ENCODE measurements at places on chromosomes 1 and 21. TPM values are rescaled to one million over a fixed set of nuclear protein-coding genes. Genes with fewer than 3 reads are reported as not detected.

GRCh38 chr1:196577386-196577785, 30.9 kb downstream of the KCNT2 start:
- no peak for DNase-seq

DNA sequence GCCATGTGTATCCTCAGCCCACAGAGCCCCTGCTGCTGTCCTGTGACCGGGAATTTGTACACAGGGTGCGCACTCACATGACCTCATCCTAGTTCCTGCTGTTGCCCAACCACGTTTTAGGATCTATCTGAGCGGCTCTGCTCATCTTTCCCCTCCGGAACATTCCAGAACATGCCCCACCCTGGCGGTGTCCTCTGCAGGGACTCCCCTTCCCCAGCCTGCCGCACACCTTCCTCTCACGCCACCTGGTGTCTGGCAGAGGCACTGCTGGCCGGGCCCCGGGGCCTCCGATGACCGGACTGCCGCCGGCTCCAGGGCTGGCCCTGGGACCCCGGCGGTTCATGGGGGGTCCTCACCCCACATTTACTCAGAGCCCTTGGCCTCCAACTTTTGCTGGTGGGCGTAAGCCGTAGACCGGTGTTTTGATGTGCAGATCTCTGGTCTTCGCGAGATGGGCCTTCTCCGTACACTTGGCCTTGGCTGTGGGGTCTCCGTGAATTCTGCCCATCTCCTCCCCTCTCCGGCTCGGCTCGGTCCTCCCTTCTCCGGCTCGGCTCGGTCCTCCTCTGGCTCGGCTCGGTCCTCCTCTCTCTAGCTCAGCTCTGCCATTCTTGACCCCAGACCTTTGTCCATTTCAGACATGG, 29.5 kb downstream of the ARHGEF16 start:
- DNase-seq, result peak; percentile 43

Gene CLCA1
- total RNA-seq, result not detected

Gene GPR61
- not detected for total RNA-seq

- DNase-seq, result no peak
Measured at GRCh38 chr1:41699861-41700248, 215.4 kb upstream of the EDN2 start.

DNA sequence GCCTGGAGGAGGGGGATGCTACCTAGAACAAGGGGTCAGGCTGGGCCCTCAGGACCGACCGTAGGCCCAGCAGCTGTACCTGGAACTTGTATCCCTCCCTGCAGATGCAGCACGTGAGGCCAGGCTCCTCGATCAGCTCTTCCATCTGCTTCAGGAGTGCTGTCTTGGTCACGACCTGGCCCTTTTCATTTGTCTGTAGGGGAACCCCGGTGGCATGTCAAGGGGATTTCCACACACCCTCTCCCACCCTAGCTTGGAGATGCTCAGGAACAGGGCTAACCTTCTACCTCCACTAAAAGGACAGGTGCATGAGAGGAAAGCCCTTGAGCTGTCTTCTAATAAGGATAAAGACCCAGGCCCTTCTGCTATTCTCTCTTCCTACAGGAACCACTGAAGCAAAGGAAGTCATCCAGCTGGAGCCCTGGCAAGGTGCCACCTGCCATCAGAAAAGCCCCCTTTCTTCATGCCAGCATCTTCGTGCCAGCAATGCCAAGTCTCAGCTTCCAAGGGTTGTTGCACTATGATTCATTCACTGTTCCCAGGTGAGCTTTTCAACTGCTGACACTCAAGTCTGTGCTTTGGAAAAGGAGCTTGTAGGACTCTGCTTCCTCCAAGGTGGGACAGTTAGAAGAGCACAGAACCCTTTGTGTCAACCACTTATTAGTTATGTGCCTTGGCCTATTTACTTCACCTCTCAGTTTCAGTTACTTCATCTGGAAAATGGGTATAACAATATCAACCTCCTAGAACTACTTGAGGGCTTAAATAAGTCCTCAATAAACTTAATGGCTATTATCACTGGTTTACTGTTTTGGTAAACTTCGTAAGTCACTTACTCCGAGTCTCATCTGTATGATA, 122.1 kb downstream of the UBR4 start:
- DNase-seq, result no peak

Gene SLC5A9
- total RNA-seq, result 21.0 TPM

DNA sequence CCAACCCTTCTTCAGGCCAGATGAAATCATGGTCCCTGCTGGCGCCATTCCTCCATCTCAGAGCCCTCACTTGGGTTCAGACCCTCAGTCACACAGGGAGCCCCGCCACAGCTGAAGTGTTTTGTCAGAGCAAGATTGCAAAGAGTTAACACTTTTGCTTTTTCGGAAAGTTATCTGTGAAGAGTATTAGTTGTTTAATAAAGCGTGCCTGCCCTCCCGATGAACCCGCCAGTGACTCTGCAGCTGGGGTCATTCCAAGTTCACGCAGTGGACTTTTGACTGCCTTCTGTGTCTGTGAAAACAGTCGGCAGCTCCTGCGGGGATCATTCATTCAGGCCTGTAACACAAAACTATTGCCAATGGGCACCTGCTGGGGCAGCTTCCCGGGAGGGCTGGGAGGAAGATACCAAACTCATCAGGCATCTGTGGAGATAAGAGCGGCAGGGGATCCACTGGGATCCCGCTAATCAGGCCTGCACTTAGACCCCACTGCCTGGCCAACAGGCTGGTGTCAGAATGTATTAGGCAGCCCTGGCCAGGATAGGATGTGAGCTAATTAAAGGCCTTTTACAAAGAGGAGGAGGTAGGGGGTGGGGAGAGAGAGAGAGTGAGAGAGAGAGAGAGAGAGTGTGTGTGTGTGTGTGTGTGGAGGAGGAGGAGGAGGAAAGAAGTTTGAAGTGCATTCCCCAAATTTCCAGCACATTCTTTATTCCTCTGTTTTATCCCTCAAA, 184.5 kb downstream of the DHRS3 start:
- DNase-seq, result no peak

GRCh38 chr1:171981303-171981702, 140.0 kb downstream of the DNM3 start:
- no peak for DNase-seq

- DNase-seq, result no peak
Measured at GRCh38 chr1:33684396-33685179, 179.3 kb upstream of the HMGB4 start.

- DNase-seq, result no peak
Measured at GRCh38 chr1:53902235-53903138, 8.5 kb downstream of the DIO1 start.

Gene DNALI1
- total RNA-seq, result 15.8 TPM

- no peak for DNase-seq
Measured at GRCh38 chr1:244046907-244047611, 4.0 kb upstream of the ZBTB18 start.

- DNase-seq, result no peak
Measured at GRCh38 chr1:3948344-3948743, 48.3 kb upstream of the C1orf174 start.

Measured in upper lobe of left lung (tissue), 6 donors.